ENCODE measurements at places on chromosomes 5 and 9.

GRCh38 chr9:12425878-12426864 is 267.0 kb upstream of the TYRP1 start:
- DNase-seq, result no peak

DNA sequence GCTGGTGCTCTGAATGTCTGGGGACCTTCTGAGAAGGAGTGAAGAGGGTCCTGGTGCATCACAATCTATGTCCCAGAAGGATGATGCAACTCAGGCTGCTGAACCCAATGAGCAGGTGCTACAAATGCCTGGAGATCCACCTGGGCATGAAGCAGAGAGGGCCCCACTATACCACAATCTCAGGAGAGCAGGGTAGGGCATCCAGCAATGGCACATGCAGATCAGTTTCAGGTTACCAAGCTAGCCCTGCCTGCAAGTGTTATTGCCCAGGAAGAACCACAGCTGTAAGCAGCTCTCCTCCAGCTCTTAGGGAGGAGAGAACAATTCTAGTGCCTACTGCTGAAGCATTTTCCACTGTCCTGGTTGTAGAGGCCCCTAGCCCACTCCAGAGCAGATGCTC is 389.2 kb upstream of the TNC start:
- no peak for DNase-seq

DNA sequence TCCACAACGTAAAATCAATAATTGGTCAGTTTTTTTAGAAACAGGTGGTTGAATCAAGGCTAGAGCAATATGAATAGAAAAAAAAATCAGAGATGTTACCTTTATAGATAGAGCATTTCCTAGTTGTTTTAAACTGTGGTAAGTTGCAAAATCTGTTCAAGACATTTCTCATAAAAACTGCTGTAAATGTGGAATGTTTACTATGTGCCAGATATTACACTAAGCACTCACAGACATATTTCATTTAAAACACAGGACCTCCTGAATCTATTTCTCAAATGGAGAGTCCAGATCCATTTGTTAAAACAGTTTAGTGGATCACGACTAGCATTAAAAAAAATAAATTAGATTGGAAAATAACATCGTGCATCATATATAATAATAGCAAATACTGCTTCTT is 570.0 kb upstream of the ZNF608 start:
- no peak for DNase-seq

- no peak for DNase-seq
Measured at GRCh38 chr9:123656565-123656964, 273.4 kb downstream of the DENND1A start.

GRCh38 chr5:155969537-155969936 is 357.4 kb upstream of the SGCD start:
- DNase-seq, result no peak

DNA sequence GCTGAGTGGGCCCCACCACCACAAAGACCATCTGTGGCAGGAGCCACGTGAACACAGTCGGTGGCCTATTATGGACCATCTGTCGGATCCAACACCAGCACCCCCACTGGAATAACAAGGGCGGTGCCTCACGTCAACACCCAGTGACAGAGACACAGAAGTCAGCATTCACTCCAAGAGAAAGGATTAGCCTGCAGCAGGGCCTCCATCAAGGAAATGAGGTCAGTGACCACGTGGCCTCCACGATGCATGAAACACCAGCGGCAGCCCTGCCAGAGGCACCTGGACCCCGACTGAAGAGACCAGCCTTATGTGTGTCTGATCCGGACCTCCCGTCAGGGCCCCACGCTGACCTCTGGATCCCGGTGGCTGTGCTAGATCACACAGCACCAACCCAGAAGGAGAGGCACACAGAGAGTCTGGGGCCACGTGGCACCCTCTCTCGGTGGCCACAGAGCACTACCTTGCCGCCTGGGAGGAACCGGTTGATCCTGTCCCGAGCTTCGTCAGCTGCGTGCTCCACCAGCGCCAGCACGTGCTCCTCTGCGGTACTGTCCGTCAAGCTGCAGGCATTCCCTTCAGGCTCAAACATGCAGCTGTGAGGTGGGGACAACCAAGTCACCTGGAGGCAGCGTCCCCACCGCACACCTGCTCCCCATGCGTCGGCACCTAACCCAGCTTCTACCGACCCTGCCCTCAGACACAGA is 9.0 kb downstream of the BRD9 start:
- DNase-seq, result no peak

DNA sequence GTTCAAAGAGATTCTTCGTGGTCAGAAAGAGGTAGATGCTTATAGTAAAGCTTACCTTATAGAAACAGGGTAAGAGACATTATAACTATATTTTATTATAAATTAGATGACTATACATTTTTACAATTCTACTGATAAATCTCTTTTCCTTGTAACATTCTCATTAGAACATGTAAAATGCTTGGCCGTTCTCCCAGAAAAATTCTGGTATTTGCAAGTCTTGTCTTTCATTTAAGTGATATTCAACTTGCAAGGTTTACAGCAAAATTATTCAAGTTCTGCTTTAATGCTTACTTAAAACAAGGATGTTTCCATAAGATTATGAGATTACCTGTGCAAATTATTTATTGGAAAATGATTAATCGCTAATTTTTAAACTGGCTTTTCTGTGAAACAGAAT is 41.3 kb upstream of the CDH18 start:
- no peak for DNase-seq

DNA sequence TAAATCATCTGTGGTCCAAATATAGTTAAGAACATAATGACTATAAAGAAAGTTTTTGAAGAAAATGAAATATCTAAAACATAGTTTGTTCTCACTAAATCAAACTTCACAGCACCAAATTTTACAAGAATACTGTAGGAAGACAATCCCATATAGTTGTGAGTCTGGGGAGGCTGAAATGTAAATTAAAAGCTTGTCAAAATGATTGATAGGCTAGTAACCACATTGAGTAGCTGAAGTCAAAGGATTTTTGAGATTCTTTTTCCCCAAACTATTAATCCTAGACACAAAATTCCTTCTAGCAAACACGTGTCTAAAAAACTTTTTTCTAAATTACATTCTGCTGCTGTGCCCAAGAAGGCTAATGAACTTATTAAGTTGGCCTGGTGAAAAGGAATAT is 13.0 kb downstream of the BHMT start:
- no peak for DNase-seq

DNA sequence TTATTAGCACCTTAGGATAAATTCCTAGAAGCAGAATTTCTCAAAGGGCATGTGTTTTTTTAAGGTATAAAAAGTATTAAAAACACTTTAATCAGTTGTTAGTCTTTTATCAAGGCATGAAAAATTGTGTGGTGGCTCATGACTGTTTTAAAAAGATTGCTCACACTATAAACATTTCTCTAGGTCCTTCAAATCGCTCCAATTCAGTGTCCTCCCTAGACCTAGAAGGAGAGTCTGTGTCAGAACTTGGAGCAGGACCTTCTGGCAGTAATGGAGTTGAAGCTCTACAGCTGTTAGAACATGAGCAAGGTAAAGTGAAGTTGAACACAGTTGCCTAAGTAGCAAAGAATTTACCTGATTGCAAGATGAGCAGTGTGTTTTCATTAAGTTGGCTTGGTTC is 62.0 kb downstream of the GAPVD1 start:
- no peak for DNase-seq

DNA sequence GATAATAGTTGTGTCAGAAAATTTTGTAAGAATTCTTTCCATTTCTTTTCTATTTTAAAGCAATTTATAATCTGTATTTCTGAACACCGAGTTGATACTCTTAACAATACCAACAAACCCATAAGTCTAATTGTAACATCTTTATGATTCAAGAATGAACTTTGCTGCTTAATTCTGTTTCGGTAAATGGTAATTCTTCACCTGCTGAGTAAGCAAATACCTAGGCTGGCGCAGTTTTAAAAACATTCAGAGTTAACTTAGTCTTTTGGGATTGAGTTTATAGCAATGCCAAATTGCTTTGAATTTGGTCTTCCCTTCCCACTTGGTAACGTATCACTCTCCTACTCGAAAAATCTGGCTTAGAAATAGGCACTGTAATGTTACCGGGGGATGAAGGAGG is 223.0 kb downstream of the MARCHF11 start:
- no peak for DNase-seq

DNA sequence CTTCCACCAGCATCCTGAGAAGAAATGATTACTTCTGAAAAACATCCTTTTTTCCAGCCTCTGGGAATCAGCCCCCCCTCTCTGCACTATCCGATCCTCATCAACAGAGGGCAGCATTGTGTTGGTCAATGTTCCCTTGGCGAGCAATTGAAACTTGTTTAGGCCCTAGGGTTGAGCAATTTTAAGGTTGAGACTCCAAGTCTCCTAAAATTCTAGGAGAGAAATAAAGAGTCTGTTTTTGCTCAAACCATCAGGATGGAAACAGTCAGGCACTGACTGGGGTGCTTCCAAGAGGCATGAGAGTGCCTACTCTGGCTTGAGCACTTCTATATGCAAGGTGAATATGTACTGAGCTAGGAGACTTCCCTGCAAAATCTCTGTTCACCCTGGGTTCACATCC is 12.4 kb upstream of the CYFIP2 start:
- DNase-seq, result peak; percentile 67

DNA sequence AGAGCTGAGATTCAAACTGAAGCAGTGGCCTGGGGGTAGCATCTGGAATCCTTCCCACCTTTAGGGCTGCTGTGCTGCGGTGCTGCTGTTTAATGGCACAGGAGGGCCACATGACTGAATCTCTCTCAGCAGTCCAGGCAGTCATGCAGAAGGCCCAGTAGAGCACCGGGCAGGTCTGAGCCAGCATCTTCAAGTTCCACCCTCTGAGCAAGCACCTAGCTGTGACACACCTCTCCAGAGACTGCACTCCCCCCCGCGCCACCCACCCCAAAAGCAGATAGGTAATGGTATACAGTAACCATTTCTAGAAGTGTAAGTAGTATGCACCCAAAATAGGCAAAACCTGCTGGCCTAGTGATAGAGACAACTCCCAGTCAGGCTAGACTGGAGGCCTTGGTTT is 8.2 kb downstream of the IL4 start:
- DNase-seq, result no peak

- DNase-seq, result no peak
Measured at GRCh38 chr5:62682059-62682458, 103.4 kb downstream of the LRRC70 start.

- no peak for DNase-seq
Measured at GRCh38 chr9:136053757-136054142, 41.3 kb downstream of the NACC2 start.

DNA sequence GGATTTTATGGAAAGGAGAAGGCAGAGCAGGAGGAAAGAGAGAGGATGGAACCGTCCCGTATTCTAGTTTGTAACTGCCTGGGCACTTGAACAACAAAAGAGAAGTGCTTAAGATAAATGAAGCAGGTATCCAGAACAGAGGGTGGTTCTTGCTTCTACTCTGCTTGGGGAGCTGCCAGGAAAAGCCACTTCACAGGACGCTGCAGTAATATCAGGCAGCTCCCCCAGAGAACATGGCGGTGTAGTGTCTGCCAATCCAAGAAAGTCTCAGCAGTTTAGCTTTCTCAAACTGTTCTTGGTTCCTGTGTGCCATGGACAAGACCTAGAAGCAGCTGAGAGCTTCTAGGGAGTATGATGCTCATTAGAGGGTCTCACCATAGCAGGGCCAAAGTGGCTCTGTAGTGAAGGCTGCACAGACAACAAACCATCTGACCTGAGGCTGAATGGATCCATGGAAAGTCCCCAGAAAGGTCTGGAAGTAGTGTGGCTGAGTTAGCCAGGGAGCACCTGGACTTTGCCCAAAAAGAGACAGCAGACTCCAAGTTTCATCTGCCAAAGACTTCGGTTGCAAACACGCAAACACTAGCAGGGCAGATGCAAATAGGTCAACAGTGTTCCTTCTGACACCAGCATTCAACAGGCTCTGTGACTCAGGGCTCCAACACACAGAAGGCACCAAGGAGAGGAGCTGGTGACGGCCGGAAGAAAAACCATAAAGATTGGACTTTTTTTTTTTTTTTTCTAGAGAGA is 72.2 kb upstream of the TNFSF8 start:
- no peak for DNase-seq

Measured in nephron progenitor cell (in vitro differentiated cells).